ENCODE measurements at places on chromosomes 7 and 10.
A peak's percentile ranks its signal among the peaks of the same experiment; 100 is the strongest.

DNA sequence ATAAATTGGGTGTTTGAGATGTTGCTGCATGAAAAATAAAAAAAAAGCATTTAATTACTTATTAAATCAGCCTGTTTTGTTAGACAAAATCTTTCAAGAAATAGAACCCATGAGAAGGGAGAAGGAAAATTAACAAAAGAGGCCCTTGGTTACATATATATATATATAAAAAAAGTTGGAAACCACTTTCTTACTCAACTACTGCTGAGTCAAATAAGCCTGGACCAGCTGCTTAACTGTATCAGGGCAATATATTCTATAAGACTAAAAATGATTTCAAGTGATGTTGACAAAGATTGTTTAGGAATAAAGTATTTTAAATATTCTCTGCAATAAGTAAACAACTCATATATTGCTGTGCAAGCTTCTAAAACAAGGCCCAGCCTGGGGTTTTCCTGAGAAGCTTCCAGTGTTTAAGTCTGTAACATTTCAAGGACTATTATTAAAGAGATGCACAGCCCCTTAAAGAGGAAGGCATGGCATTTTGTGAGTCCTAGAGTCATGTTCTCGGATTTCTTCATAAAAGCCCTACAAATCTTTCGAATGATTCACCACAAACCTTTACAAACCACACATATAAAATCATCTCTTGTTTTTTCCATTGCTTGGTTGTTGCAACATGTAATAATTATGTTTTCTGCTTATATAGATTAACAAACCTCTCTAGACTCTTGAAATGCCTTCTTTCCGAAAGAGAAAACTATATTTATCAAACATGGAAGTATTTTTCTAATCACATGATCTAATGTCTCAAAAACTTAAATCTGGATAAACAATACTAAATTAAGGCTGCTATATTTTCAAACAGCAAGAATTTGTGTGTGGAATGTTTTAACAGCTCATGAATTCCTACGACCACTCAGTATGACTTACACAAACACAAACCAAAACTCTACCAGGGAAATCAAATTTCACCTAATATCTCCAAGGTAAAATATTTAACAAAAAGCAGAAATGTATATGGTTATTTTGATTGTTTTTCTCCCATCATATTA lies 14.3 kb downstream of the JAZF1 start:
- no peak for DNase-seq

DNA sequence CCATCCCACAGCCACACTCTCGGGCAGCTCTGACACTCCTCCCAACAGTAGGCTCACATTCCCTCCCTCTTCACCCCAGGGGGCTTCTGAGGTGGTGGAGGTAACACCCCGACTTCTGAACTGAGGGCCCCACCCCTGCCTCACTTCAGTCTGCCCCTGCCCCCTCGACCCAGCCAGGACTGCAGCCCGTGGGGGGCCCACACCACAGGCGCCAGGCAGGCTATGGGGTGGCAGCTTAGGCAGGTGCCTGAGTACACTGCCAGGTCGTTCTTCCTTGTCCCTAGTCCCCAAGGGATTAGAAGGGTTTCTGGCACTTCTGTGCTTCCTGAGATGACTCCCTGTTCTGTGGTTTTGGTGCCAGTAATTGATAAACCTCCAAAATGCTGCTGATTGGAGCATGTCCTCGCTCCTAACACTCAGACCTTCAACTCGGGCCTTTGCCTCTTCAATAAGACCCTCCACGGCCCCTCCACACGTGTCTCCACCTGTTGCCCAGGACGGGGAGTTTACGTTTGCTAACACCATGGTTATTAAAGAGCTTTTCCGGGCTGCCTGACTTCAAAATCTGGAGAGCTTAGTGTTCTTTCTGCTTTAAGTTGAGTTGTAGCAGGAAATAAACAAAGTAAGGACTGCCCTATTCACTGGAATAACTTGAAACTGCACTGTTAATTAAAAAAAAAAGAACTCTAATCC lies 23.8 kb upstream of the LARP4B start:
- DNase-seq = peak; percentile 73

- no peak for DNase-seq
These were observed 57.1 kb downstream of the FIGNL1 start for GRCh38 chr7:50393076-50393475.

DNA sequence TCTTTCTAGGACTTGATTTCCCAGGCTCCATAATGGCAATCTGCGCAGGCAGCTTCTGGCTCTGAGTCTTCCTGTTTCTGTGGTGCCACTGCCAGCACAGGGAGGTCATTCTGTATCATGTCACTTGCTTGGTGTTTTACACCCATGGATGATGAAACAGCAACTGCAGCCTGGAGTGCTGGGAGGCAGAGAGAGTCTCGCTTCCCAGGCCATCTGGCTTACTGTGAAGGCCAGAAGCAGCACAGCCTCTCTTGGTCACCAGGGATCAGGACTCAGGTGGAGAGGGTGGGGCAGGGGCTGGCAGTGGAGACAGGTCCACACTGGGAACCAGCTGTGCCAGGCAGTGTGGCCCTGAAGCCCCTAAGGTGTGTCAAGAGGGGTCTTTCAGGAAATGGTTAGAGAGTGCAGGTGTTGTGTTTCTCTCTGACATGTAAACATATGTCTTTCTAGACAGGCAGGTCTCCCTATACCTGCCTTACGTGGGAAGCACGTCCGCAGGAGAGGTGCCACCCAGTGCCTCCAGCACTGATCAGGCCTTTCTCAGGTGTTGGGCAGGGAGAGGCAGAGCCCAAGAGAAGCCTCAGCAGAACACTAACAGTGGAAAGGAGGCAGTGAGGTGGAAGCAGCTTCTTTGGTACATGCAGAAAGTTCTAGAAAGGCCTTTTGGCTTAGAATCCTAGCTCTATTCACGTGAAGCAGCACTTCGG lies 71.4 kb downstream of the INSIG1 start:
- DNase-seq = no peak

GRCh38 chr10:96188916-96189315 lies 58.8 kb downstream of the ZNF518A start:
- no peak for DNase-seq

DNA sequence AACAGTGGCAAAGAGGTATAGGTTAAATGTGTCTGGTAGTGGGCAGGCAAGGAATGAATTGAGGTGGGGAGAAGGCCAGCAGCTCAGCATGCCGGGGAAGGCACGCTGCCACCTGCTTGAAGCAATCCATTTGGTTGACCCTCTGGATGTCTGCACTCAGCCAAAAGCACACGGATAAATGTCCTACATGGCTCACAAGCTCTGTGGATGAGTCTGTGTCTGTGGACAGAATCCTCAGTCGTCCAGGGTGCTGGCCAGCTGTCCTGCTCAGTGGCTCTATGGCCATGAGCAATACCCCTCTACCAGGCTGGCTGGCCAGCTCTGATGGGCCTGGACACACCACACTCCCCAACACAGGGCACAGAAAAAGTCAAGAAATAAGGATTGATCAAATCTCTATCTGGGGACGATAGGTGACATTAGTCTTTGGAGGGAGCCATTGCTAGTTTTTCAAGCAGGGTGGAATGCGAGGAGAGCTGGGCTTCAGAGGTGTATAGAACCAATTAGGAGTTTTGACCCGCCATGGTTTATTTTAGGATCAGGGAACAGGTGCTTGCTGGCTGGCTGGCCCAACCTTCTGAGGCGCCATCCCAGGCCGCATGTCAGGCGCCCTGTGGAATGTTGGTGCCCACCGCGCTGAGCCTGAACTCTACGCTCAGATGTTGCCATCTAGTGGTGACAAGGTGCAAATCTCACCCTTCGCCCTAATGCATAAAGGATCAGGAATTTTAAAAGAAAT lies 493.4 kb downstream of the TNS3 start:
- no peak for DNase-seq
